ENCODE measurements at places on chromosomes 16 and 17. TPM values are rescaled to one million over a fixed set of nuclear protein-coding genes. Genes with fewer than 3 reads are reported as not detected.

The SPN gene
- total RNA-seq: not detected

DNA sequence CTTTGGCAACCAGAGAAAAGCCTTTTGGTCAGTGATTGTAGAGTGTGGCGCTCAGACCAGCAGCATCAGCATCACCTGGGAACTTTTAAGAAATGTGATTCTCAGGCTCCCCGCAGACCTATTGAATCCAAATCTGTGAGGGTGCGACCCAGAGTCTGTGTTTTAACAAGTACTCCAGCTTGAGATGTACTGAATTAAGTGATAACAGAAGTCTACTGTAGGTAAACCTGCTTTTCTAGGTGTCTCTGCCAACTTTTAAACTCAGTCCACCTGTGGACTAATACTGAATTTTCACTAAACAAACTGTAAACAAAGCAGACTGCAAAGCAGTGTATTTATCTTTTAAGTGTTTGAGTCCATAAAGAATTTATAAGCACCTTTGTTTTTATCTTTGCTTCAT is 43.6 kb downstream of the NUP93 start:
- H3K4me1 ChIP-seq: peaks cover 16% of the 10 kb centered on the region
- no peaks in the 10 kb centered on the region for H3K36me3 ChIP-seq
- H3K4me3 ChIP-seq: no peak overlapping the region
- no peaks in the 10 kb centered on the region for H3K27me3 ChIP-seq

The PKMYT1 gene
- total RNA-seq: 80.8 TPM

The CRYBA1 gene
- not detected for total RNA-seq

GRCh38 chr17:58320570-58321323 is 7.8 kb downstream of the TSPOAP1 start:
- no peak for DNase-seq
- no peak overlapping the region for H3K4me3 ChIP-seq
- H3K36me3 ChIP-seq: no peaks in the 10 kb centered on the region
- peaks cover 44% of the 10 kb centered on the region for H3K27me3 ChIP-seq
- peaks cover 7% of the 10 kb centered on the region for H3K4me1 ChIP-seq

The EDC4 gene
- total RNA-seq: 52.2 TPM

DNA sequence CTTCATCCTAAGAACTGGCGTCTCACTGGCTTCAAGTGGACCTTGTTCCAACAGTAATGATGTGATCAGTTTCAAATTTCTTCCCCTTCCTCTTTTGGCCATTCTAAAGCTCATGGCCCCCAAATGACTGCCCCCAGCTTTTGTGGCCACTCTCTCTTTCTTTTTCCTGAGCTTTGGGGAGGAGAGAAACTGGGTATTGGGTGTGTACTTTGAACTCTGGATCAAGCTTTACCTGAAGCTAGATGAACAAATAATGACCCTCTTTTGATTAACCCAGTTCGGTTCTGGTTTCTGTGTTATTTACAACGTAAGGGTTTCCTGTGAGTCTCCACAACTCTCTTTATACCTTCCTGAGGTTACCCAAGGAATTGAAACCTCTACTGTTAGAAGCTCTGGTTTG is 132.7 kb downstream of the FTO start:
- no peaks in the 10 kb centered on the region for H3K27me3 ChIP-seq
- no peak overlapping the region for H3K27ac ChIP-seq
- peaks cover under 1% of the 10 kb centered on the region for H3K36me3 ChIP-seq
- peaks cover 15% of the 10 kb centered on the region for H3K4me1 ChIP-seq
- no peak overlapping the region for H3K4me3 ChIP-seq

DNA sequence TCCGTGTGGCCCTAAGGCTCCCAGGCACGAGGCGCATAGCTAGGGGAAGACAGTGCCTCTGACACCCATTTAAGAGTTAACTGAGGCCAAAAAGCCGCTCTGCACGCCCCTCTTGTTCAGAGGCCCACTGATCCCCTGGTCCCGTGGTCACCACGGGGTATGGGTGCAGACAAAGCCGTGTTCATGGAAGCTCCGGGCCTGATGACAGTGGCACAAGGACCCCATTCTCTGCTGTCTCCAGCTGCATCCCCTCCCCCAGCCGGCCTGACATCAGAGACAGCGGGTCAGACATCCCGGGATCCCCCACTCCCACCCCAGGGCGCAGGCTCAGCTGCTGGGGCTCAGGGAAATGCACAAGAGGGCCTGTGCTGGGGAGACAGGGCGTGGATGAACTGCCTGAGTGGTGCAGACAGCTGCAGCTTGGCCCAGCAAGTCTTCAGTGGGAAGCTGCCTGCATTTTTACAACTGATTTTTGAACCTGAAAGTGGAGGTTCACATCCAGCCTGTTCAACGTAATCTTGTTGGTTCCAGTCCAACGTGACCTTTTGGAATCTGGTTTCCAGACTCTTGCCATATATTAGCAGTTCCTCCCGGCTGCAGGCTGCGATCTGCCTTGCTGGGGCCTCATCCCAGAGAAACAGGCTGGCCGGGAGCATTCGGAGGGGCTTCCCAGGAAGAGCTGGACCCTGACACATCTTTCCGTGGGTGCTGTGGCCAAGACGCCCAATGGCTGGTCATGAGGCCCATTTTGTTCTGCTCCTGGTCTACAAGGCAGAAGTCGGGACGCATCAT is 9.7 kb upstream of the BAHCC1 start:
- H3K36me3 ChIP-seq: no peaks in the 10 kb centered on the region
- no peak for DNase-seq
- H3K4me1 ChIP-seq: peaks cover 15% of the 10 kb centered on the region
- peaks cover 20% of the 10 kb centered on the region for H3K27me3 ChIP-seq
- H3K27ac ChIP-seq: no peak overlapping the region

The WSCD1 gene
- total RNA-seq: 0.32 TPM

DNA sequence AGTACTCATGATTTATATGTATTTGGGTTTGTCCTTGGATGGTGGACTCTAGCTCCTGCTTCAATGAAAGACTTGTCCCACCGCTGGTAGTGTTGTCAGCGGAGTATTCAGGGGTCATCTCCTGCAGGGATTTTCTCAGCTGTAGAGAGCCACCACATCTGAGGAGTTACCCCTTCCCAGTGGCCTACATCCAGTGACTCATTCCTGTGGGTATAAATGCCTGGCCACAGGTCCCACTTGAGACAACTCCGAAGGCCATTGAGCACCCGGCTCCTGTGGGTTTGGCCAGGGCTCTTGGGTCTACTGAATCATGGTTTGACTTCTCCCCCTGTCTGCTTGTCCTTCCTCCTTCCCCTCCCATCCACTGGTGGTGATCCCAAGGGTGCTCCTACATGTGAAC is 34.6 kb upstream of the WSB1 start:
- no peaks in the 10 kb centered on the region for H3K36me3 ChIP-seq
- DNase-seq: no peak
- H3K4me1 ChIP-seq: 0 out of 2 replicates have a peak, but pooled peaks cover 3% of the 10 kb centered on the region
- H3K27ac ChIP-seq: no peak overlapping the region
- H3K27me3 ChIP-seq: no peaks in the 10 kb centered on the region

DNA sequence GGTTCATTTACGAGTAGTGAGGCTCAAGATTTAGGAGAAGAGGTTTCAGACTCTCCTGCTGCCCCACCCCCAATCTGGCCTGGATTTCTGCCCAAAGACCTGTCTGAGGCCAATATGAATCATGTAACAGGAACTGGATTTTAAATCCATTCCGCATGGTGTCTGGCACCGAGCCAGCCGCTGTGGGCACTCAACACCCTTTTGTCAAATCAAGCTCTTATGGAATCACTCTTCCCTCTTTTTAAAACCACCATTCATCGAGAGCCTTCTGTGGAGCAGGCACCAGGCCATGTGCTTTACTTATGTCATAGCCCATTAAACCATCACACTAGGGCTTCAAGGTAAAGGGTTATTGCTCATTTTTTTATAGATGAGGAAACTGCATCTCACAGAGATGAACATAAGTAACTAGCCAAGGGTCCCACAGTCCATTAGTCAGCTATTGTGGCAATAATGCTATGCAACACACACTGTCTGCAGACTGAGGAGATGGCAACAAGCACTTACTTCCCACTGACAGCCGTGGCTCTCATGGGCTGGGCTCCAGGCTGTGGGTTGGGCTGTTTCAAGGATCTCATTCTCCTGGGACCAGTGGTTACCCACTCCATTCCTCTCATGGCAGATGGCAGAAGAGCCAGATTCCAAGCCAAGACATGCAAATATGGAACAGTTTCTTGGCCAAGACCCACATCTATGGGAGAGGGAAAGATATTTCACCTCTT is 93.6 kb downstream of the WSCD1 start:
- no peaks in the 10 kb centered on the region for H3K36me3 ChIP-seq
- DNase-seq: no peak
- H3K27ac ChIP-seq: no peak overlapping the region

- DNase-seq: no peak
- H3K36me3 ChIP-seq: peaks cover 86% of the 10 kb centered on the region
- no peak overlapping the region for H3K4me3 ChIP-seq
Observed at GRCh38 chr17:38917259-38917658, 8.2 kb upstream of the LASP1NB start.

The KNOP1 gene
- 46.2 TPM for total RNA-seq

The SKAP1 gene
- total RNA-seq: 6.8 TPM

All from SJSA1 (cell line).